ENCODE measurements at places on chromosomes 3 and 15.

DNA sequence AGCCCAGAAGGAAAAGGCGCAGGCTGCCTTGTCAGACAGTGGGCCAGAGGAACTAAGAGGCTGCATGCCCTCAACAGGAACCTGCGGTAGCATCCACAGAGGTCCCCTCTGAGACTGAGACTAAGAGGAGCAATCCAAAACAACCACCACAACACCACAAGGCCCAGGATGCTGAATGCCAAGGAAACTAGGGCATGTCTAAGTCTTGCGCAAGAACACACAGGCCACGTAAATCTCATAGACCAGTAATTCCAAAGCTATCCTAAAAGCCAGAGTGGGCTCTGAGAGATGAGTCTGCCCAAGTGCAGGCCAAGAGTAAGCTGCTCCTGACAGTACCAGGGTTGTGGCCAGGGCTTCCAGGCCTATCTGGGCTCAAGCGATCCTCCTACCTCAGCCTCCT lies 12.9 kb downstream of the MON1A start:
- DNase-seq, result no peak

DNA sequence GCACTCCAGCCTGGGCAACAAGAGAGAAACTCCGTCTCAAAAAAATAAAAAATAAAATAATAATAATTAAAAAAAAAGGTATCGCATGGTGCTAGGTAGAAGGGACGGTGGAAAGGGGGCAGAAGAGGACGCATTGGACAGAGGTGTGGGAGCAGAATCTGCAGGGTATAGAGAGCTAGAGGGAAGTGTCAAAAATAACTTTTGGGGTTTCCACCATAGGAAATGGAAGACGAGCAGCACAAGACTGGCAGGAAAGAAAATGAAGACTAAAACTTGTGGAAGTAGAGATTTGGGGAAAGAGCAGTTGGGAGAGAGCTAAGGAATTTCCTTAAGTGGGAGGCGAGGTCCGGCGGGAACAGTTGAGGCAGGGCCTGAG lies 585 bp upstream of the MKRN2 start:
- DNase-seq, result no peak

DNA sequence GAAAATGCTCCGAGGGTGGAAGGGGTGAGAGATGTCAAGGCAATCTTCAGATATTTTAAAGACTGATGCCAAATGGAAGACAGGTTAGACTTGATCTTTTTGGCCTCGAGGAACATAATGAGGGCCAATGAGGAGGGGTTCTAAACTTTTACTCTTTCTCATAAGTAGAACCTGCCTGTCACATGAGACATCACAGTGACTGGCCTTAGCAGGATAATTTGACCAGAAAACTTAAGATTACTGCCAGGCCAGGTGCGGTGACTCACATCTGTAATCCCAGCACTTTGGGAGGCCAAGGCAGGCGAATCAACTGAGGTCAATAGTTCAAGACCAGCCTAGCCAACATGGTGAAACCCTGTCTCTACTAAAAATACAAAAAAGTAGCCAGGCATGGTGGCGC lies 12.2 kb downstream of the TM4SF4 start:
- no peak for DNase-seq

- DNase-seq, result no peak
These were observed 47.4 kb upstream of the VGLL4 start for GRCh38 chr3:11690863-11691766.

DNA sequence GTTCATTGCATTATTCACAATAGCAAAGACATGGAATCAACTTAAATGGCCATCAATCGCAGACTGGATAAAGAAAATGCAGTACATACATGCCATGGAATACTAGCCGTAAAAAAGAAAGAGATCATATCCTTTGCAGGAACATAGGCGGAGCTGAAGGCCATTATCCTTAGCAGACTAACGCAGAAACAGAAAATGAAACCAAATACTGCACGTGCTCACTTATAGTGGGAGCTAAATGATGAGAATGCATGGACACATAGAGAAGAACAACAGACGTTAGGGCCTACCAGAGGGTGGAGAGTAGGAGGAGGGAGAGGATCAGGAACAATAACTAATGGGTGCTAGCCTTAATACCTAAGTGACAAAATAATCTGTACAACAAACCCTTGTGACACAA lies 57.9 kb downstream of the RASA2 start:
- no peak for DNase-seq

DNA sequence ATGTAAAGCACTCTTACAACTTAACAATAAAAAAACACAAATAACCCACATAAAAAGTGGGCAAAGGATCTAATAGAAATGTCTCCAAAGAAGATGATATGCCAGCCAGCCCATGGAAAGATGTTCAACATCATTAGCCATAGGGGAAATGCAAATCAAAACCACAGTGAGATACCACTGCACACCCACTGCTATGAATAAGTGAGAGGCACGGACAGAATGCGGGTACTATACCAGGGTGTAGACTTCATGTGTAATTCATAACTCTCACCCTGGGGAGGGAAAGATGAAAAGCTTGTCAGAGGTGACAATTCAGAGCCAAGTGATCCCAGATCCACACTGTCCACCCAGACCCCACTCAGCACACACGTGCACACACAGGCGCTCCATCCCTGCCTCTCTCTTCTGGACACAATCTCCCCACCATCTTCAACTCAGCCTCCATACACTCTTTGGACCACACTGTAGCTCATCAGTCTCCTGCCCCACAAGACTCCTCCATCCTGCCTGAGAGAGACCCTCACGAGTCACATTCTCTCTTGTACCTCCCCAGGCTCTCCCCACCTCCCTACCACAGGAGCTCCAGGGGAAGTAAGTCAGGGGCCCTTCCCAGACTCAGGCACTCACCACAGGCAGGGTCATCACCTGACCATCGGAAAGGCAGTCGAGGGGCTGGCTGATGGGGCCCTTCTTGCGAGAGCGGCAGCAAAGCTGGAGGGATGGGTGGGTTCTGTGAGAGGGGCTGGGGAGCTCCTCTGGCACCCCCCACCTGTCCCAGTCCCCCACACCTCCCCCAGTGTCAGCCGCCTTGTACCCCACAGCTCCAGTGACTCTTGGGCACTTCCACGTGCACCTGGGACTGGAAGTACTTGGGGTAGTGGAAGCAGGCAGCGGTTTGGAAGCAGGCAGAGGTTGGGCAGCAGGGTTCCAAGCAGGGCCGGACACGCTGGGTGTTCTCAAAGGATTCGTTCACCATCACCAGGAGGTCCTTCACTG lies 21.3 kb downstream of the PLA2G4E start:
- no peak for DNase-seq

- no peak for DNase-seq
These were observed 67.7 kb downstream of the CCNL1 start for GRCh38 chr3:157092230-157092629.

GRCh38 chr15:31136016-31136415 lies 34.5 kb upstream of the TRPM1 start:
- DNase-seq, result no peak

DNA sequence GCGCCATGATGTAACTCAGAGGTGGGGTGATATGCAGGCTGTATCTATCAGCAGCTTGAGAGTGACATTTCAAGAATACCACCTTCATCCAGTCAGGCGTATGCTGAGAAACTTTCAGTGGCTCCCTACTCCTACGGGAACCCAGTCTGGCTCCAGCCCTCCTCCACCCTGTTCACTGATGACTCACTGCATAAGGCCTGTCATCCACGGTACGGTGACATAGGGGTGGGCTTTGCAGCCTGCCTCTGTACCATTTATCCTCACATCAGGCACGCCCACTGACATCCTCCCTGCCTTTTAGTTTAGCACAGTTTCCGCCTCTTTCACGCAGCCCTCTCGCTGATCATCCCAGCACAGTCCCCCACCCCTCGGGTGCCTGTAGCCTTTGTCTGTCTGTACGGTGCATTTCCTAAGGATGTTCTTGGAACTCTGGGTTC lies 11.7 kb downstream of the PXYLP1 start:
- DNase-seq, result no peak

DNA sequence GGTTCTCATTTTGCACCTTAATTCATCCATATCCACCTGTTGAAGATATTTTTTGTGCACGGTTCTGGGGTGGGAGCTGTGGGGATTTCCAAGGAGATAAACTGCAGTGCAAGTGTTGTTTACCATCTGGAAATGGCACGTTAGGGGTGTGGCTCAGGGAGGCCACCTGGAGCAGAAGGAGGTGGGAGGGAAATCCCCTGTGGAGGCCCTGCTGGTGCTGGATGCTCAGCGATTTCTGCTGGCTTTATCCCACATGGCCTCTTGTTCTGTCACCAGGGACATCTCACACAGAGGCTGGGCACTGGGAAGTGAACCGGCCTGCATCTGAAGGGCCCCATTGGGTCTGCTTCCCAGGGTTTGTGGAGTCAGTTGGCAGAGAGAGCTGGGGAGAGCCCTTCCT lies 24.3 kb downstream of the TRPM1 start:
- no peak for DNase-seq

DNA sequence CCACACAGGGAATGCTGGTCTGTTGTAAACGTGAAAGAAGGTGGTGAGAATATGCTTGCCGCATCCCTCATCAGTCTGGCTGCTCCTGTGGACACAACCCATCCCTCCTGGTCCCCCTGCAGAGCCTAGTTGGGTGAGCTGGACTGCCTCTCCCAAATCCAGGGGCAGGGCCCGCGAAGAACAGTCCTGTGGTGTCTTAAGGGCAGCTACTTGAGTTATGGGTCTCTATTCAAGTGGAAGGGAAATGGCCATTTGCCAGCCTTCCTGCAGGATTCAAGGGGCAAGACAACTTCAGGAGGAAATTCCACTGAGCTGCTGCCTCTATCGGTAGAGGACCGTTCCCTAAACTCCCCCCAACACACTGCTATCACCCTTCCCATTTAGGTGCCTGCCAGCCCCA lies 98.9 kb downstream of the IQSEC1 start:
- DNase-seq, result no peak

DNA sequence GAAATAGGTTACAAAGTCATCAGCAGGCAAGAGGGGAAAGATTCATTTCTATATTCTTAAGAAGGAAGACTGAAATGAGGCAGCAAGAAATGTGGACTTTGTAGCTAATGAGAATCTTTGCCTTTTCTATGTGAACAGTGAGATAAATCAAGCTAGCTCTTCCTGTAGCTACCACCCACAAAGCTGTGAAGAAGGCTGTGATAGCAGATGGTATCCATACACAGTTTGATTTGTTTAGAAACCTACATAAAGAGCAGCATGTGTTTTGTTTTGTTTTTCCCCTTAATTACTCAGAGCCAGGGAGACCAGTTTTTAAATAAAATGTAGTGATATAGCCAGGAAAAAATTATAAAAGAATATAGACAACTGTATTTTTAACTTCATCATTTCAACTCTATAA lies 45.5 kb downstream of the TEX9 start:
- no peak for DNase-seq

DNA sequence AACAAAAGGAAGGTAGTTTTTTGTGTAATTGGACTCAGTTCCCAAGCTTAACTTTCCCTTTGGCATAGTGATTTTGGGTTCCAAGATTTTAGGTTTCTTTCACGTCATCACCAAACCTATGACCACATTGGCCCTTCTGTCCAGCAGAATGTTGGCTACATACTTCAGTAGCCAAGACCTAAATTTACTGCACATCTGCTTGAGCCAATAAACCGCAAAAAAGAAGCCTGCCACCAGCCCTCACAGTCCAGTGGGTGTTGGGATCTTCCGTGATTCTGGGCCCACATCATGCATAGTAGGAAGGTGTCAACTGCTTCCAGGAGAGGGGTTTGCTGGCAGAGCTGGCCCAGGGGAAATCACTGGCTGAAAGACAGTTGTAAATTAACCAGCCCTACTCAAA lies 57.6 kb upstream of the LIPC start:
- DNase-seq, result no peak
